Effector memory CD8-positive, alpha-beta T cell (primary cell): ENCODE measurements at places on chromosomes 2 and 18.

- no peak for DNase-seq
Measured at GRCh38 chr2:241187101-241187917, 1.2 kb upstream of the ANO7 start.

GRCh38 chr2:96835830-96836229 is 8.0 kb downstream of the ANKRD23 start:
- DNase-seq: no peak

DNA sequence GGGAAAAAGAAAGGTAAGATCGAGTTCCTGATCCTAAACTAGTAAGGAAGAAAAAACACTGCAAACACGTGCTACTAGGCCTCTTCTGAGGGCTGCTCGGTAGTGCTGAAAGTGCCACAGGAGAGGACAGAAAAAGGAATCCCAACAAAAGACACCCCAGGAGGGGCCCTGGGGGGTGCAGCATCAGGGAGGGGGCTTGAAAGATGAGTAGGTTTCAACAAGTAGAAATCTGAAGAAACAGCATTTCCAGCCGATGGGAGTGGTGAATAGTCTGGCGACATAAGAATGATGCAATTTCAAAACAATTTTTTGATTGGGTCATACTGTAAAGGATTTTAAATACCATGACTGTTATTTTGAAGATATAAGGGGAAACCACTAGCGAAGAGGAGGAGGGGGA is 98.6 kb downstream of the NOL10 start:
- no peak for DNase-seq

GRCh38 chr2:38475567-38475881 is 98.5 kb upstream of the ATL2 start:
- DNase-seq: no peak

GRCh38 chr2:10792001-10792634 is 20.5 kb downstream of the PDIA6 start:
- no peak for DNase-seq

GRCh38 chr18:56330366-56331110 is 307.9 kb downstream of the TXNL1 start:
- no peak for DNase-seq

GRCh38 chr18:49030138-49030537 is 79.4 kb upstream of the SMAD7 start:
- no peak for DNase-seq

DNA sequence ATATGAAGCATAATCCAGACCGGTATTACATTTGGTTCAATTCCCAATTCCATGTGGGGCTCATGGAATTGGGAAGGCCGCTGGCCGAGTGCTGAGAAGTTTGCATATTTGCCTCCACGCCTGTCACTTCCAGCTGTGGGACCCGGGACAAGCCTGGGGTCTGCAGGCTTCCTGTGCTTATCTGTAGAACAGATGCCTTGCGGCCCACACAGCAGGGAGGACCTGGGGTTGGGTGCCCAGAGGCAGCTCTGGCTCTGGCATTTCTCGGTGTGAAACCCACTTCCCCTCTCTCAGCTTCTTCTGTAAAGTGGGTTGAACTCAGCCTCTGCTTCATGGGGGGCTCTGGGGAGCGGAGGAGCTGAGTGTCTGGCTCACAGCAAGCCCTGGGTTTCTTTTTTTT is 97.9 kb downstream of the SH3BP4 start:
- no peak for DNase-seq

DNA sequence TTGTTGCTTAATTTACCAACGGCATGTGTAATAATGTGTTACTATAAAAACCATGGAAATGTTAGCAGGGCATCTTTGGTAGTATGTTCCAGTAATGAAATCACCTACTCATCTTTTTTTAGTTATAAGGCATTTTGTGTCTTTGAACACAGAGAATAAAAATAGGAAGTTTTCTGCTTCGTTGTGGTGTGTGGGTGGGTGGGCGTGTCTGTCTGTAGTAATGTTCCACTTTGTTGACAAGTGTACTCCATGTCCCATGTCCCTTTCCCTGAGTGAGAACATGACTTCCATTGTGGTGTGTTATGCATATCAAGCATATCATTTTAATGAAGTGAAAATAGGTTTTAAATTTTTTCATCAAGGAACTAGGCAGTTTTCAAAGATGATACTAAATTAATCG is 149.3 kb downstream of the VWC2L start:
- no peak for DNase-seq

GRCh38 chr18:62976227-62976626 is 260.9 kb downstream of the PHLPP1 start:
- no peak for DNase-seq

GRCh38 chr18:12990123-12990475 is 1.1 kb upstream of the CEP192 start:
- DNase-seq: peak; percentile 32

GRCh38 chr2:80053522-80054345 is 250.8 kb downstream of the LRRTM1 start:
- DNase-seq: no peak
